Activated CD8-positive, alpha-beta memory T cell treated with anti-CD3 and anti-CD28 coated beads for 48 hours (primary cell): ENCODE measurements at places on chromosomes 11 and 22.
A peak's percentile ranks its signal among the peaks of the same experiment; 100 is the strongest.

- no peak for DNase-seq
These were observed 8.2 kb upstream of the OR9I1 start for GRCh38 chr11:58133309-58134076.

DNA sequence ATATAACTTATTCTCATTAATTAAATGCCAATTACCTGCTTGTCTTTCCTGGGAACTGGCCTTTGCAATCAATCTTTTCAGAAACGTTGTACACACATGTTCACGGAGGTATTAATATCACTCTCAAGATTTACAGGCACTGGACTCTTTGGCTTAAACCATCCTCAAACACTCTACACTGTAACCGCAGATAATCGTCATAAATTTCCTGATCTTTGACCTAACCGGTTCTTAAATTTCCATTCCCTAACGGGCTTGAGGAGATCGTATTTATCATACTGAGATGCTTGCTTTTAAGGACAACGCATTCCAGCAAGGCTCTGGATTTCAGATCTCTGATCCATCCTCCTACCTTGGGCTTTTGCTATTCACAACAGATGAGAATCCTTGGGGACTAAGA, 72.8 kb downstream of the ARL14EP start:
- DNase-seq, result no peak

DNA sequence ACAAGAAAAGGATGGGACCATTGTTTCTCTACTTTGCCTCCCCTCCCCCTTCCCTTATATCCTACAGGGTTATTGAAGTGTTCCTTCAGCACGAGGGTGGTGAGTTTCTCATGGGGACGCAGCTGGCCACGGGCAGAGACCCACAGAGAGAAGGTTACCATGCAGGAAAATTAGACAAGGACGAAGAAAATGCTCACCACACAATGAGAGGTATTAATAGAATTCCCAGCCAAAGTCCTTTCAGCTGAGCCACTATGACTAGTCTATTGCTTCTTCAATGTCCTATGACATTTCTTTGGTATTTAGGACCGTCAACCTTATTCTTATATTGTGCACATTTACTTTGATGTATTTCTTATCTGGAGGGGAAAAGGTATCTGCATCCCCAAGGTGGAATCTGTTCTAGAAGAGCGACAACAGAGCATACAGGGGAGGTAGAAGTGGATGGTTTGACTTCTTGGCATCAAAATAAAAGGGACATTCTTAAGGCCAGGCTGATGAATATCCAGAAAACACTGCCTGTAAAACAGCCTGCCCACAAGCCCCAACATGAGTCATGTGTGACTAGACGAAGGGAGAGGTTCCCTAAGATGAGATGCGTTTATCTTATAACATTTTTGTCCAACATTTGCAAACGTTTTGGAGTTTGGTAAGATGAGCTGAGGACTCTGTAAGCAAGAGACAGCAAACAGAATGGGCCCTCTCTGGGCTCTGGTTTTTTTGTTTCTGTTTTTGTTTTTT, 209.8 kb upstream of the NARS2 start:
- no peak for DNase-seq

DNA sequence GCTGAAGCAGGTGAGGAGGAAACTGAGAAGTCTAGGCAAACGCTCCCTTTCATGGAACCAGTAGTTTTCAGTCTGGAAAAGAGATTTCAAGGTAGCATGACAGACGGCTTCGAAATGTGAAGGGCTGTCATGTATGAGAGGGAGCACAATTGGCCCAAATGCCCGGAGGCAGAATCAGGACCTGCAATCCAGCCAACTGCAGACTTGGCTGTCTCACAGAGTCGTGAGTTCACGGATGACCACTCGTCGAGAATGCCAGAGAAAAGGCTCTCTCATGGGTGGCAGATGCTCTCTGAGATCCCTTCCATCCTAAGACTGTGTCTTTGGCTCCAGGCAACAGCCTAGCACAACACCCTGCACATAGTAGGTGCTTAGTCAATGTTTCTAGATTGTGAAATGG, 134.8 kb downstream of the DSCAML1 start:
- DNase-seq, result no peak

- no peak for DNase-seq
These were observed 102.3 kb upstream of the CD44 start for GRCh38 chr11:35036639-35037038.

- no peak for DNase-seq
These were observed 74.4 kb downstream of the PANX1 start for GRCh38 chr11:94203070-94203469.

DNA sequence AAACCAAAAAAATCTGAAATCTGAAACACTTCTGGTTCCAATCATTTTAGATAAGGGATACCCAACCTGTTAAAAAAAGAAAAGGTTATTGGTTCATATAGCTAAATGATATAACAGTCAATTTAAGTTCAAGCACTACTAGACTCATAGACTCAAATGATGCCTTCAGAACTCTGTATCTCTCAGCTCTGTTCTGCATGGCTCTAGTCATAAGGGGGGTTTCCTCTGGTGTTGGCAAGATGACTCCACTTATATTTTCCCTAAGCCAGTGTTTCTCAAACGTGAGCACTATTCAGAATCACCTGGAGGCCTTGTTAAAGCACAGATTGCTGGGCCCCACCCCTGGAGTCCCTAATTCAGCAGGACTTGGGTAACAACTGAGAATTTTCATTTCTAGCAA, 11.5 kb upstream of the RRAS2 start:
- DNase-seq, result no peak

- DNase-seq, result no peak
These were observed 88.2 kb upstream of the LDLRAD3 start for GRCh38 chr11:35855671-35856070.

- DNase-seq, result no peak
These were observed 9.2 kb upstream of the MICALL1 start for GRCh38 chr22:37896939-37897338.

GRCh38 chr11:34987617-34988016, 71.2 kb downstream of the PDHX start:
- DNase-seq, result no peak

GRCh38 chr11:85750646-85751045, 60.3 kb downstream of the SYTL2 start:
- no peak for DNase-seq

DNA sequence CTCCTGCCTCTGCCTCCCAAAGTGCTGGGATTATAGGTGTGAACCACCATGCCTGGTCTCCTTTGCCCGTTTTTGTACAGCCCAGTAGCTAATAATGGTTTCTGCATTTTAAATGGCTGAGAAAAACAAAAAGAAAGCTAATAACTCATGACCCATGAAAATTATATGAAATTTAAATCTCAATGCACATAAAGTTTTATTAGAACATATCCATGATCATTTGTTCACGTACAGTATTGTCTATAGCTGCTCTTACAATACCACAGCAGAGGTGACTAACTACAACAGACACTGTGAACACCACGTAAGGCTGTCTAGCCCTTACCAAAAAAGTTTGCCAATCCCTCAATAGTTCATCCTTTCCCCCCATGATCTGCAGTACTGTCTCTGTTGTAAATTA, 6.4 kb upstream of the PLAAT2 start:
- DNase-seq, result no peak

DNA sequence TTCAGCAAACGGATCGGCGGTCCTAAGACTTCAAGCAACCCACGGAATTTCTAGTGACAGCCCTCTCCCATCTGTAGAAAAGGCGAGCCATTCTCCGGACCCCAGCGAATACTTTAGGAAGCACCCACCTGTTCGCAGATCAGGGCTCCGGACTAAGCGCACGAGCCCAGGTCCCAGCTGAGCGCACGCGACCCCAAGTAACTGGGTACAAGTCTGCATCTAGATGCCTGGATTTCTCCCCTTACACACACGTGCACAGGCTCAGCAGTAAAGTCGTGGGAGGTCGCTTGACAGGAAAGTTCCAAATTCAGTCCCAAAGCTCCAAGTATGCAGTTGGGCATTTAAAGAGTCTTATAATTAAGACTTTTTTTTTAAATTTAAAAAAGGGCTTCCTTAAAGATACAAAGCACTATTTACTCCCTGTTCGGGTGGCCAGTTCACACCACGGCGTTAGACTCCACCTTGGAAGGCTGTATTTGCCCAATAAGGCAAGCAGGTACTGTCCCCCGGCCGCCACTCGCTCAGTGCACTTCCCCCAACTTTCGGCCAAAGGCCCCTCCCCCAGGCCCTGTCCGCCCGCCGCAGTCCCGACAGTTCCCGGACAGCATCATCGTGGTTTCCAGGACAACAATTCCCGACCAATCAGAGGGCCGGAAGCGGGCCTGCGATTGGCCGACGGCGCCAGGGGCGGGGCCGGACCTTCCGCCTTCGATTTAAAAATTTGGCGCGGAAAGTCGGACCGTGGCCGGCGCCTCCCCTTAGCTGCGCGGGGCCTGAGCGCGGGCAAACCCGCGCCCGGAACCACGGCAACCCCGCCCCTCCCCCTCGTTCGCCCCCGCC, at the start of gene E2F8:
E2F8 (minus strand) TSS at position 526 of the 840 bp plus-strand sequence. CDS start 824 bp downstream, outside the sequence.
- DNase-seq, result peak; percentile 80

GRCh38 chr11:75055511-75055910, 41.2 kb downstream of the OR2AT4 start:
- DNase-seq, result no peak

- no peak for DNase-seq
These were observed 29.8 kb downstream of the MICAL3 start for GRCh38 chr22:17994424-17995108.

DNA sequence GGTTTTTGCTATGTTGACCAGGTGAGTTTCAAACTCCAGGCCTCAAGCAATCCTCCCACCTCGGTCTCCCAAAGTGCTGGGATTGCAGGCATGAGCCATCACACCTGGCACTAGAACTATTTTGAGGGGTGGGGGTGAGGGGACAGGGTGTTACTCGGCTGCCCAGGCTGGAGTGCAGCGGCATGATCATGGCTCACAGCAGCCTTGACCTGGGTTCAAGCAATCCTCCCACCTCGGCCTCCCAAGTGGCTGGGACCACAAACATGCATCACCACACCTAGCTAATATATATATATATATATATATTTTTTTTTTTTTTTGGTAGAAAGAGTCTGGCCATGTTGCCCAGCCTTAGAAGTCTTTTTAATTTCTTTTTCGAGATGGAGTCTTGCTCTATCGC, 17.1 kb upstream of the IFITM3 start:
- no peak for DNase-seq

DNA sequence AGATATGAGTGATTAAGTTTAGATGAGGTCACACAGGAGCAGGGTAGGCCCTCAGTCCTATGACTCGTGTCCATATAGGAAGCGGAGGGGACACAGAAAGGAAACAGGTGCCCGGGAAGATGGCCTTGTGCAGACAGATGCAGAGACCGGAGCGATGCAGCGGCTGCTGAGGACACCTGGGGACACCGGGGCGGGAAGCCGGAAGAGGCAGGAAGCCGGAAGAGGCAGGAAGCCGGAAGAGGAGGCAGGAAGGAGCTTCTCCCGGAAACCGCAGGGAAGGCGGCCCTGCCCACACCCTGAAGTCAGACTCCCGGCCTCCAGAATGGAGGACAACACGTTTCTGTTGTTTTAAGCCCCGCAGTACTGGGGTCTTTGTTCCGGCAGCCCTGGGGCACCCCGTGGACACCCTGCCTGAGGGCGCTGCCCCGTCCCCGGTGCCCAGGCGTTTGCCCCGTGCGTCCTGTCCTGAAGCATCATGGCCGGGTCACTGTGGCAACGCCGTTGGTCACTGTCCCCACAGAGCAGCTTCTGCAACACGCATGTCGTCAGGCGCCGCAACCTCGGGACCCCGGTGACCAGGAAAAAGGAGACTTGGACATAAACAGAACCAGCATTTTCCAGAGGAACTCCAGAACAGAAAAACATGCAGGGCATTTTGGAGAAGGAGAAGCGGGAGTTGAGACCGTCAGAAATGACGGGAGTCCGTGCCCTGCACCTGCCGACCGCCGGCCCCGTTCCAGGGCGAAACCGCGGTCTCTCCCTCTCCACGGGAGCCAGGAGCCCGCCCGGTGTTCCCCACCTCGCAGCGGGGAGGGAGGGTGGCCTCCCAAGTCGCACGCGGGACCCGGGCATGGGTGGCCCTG, 103.4 kb downstream of the BRD1 start:
- DNase-seq, result peak; percentile 14

DNA sequence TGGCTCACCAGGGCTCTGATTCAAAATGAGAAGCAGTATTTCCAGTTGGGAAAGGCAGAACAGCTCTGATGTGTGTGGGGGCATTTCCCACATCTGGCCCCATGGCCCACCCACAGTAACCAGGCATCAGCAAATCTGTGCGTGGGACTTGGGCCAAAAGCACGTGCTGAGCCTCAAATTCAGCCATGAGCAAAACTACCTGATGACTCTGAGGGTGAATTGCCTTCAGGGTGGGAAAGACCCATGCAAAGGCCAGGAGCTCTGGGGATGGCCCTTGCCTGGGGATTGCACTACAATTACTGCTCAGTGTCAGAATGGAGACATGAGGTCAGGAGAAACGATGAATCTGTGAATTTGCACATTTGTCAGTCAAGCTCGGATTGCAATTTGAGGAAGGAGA, 20.9 kb downstream of the TP53AIP1 start:
- no peak for DNase-seq

DNA sequence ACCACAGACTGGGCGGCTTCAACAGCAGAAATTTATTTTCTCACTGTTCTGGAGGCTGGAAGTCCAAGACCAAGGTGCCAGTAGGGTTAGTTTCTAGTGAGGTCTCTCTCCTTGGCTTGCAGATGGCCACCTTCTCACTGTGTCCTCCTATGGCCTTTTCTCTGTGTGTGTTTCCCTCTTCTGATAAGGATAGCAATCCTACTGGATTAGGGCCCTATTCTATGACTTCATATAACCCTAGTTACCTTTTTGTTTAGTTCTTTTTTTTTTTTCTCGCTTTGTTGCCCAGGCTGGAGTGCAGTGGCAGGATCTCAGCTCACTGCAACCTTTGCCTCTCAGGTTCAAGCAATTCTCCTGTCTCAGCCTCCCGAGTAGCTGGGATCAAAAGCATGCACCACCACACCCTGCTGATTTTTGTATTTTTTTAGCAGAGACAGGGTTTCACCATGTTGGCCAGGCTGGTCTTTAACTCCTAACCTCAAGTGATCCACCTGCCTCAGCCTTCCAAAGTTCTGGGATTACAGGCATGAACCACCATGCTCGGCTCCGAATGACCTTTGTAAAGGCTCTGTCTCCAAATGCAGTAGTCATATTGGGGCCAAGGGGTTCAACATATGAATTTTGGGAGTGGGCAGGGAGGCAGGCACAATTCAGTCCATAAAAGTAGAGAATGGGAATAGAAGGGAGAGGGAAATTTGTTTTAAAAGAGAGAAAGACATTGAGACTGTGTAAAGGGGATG, 25.5 kb upstream of the NNMT start:
- DNase-seq, result no peak
